Activated T-cell treated with anti-CD3 and anti-CD28 coated beads, Interleukin-2, amount 50 U/mL, for 48 hours (primary cell): ENCODE measurements at places on chromosomes 6 and 20.
A peak's percentile ranks its signal among the peaks of the same experiment; 100 is the strongest.

DNA sequence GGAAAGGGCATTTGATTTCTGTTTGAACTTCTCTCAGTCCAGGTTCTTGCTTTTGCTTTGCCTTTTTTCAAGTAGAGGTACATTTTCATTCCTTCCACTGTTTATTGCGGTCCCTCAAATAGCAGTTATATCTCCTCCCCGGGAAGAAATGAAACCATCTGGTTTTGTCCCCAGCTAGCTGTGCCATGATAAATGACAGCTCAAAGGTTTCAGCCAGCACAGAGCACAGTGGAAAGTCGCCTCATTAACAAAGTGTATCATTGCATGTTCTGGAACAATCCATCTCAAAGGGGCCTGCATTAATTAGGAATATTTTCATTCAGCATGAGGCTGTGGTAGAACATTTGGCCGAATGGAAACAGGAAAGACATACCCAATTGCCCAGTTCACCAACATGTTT is 146.0 kb downstream of the EDN3 start:
- no peak for DNase-seq

GRCh38 chr6:31368461-31368860 is 11.5 kb upstream of the HLA-B start:
- no peak for DNase-seq

- DNase-seq: no peak
These were observed 27.3 kb downstream of the RRBP1 start for GRCh38 chr20:17654649-17655285.

GRCh38 chr6:53894091-53894490 is 99.3 kb downstream of the LRRC1 start:
- DNase-seq: peak; percentile 77

- DNase-seq: no peak
These were observed 9.4 kb upstream of the IDH3B start for GRCh38 chr20:2673453-2673852.

GRCh38 chr6:149933036-149933435 is 8.8 kb upstream of the ULBP2 start:
- no peak for DNase-seq

GRCh38 chr6:13838616-13839015 is 24.3 kb upstream of the MCUR1 start:
- DNase-seq: no peak

DNA sequence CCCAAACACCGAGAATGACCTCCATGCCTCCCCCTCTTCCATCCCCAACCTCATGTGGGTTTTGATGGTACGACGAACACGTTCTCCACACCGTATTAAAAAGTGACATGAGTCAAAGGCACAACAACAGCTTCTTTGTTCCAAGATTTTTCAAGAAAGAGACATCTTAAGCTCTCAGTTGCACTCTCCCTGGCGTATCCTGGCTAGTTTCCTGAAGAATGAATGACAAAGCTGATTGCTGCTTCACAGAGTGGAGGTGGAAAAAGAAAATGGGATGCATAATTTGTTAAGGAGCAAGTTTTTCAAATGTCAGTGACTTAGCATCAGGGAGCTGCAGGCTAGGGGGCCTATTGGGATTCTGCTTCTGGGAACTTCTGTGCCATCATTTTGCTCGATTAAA is 95.5 kb downstream of the STK35 start:
- DNase-seq: no peak

DNA sequence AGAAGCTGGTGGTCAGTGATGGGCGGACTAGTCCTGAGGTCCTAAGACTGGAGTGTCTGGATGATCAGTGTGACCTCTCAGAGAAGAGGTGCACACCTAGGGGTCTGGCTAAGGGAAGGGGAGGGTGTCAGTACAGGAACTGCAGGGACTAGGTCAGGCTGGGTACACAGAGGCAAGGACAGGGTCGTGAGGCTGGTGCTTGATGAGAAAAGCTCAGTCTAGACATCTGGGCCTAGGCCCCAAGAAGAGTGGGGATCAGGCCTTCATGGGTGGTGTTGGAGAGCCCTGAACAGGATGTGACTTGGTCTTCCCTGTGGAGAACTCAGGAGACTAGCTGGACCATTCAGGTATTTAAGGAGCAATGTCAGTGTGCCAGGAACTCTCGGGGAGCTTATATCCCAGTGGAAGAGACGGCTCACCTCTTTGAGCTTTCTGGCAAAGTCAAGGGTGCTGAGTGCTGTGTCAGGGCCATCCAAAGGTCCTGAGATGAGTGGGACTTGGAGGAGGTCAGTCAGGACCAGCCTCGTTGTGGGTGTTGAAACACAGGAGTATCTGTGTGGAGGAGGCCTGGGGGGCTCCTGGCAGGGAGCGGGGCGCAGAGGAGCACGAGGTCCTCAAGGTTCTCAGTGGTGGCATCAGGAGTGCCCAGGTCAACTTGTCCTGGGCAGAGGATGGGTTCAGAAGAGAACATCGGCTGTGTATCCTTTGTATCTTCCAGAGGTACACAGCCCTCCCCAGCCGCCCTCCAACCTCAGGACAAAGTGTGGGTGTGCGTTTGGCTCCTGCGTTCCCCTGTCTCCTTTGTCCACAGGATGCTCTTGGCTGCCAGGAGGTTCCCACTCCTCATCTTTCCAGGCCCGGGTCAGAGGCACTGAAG is 13.3 kb upstream of the MYT1 start:
- DNase-seq: no peak

GRCh38 chr6:90219209-90219985 is 77.2 kb downstream of the BACH2 start:
- DNase-seq: no peak

GRCh38 chr6:37713529-37714119 is 15.9 kb upstream of the MDGA1 start:
- DNase-seq: no peak

GRCh38 chr6:53361549-53362031 is 12.8 kb upstream of the ELOVL5 start:
- DNase-seq: peak; percentile 62

- DNase-seq: no peak
These were observed 350.8 kb downstream of the QKI start for GRCh38 chr6:163765335-163765734.

DNA sequence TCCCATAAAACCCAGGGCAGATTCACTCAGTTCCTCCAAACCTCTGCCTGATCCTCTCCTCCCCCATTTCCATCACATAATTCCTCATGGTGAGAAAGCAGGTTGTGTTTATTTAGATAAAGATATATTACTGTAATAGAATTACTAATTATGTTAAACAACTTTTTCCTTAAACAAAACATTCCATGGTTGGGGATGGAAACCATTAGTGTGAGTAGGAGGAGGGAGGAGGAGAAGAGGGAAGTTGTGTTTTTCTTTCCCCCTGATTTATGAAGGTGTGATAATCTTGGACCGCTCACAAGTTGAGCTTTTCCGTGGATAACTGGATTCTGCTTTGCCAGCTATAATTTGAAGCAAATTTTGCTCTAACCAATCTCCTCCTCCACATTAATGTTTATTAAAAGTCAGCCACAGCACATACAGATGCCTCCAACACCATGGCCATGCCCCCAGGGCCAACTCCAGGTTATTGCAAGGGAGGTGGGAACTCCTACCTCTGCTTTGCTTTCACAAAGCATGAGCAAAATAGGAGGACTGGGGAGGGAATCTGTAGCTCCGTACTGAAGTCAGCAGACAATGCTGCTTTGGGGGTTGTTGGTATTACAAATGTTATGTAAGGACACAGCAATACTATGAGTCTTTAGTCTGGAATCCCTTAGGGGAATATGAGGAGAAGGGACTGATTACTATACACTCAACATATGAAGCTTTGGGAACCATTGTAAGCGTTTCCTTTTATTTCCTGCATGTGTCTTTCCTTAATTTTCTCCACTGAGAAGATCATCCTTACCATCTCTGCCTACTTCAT is 542.0 kb downstream of the DHX35 start:
- no peak for DNase-seq

- DNase-seq: no peak
These were observed 67.6 kb upstream of the SUPT3H start for GRCh38 chr6:45445364-45445748.

GRCh38 chr6:117548797-117549301 is 53.5 kb downstream of the GOPC start:
- DNase-seq: peak; percentile 34

- no peak for DNase-seq
These were observed 42.0 kb downstream of the EDN1 start for GRCh38 chr6:12331951-12332749.

- DNase-seq: no peak
These were observed 1.7 kb downstream of the RANBP9 start for GRCh38 chr6:13709689-13710551.

- DNase-seq: no peak
These were observed 57.3 kb upstream of the MLIP start for GRCh38 chr6:54053881-54054391.

GRCh38 chr6:45702849-45703739 is 312.6 kb downstream of the CLIC5 start:
- DNase-seq: no peak

GRCh38 chr6:136524936-136525413 is 25.2 kb downstream of the MAP7 start:
- no peak for DNase-seq

DNA sequence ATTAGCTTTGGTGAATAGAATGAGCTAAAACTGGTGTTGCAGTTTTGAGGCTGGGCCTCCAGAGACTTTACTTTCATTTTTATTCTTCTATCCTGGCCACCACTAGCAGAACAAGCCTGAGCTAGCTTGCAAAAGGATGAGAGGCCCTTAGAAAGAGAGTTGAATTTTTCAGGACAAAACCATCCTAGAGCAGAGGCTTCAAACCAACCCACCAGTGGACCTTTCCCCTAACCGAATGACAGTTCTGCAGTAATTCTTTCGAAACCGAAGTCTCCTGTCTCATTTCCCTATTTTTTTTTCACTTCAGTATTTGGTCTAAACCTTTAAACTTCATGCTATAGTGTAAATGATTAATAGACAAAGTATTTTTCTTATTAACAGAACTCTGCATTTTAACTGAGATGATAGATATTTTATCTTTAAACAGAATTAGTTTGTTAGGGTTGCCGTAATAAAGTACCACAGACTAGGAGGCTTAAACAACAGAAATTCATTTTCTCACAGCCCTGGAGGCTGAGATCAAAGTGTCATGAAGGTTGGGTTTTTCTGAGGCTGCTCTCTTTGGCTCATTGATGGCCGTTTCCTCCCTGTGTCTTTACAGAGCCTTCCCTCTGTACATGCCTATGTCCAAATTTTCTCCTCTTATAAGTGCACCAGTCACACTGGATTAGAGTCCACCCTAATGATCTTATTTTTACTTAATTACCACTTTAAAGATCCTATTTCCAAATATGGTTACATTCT is 80.6 kb upstream of the PAK5 start:
- DNase-seq: no peak

GRCh38 chr6:4128072-4128471 is 7.3 kb downstream of the ECI2 start:
- no peak for DNase-seq

- peak; percentile 47 for DNase-seq
These were observed 19.1 kb upstream of the ARMC12 start for GRCh38 chr6:35717449-35718374.

DNA sequence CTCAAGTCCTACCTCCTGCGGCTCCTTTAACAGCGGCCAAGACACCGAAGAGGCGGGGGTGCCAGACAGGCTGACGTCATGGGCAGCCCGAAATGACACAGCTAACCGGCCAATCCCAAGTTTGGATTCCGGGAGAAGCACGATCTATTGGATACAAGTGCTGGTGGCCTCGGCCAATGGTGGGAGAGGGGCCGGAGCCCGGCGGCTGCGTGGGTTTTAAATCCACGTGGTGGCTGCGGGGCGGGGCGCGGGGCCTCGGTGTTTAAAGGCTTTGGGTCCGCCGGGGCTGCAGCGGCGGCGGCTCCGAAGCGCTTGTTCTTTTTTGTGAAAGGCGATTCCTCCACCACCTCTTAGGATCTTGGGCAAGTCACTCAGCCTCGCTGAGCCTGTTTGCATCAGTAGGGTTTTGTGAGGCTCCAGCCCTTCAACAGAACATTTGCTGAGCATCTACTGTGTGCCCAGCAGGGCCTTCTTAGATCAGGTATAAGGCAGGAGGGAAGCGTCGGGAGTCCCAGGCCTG is 8.7 kb upstream of the PMEPA1 start:
- DNase-seq: peak; percentile 91

GRCh38 chr6:89777455-89777854 is 42.1 kb downstream of the MDN1 start:
- no peak for DNase-seq

- no peak for DNase-seq
These were observed 324.3 kb downstream of the QKI start for GRCh38 chr6:163738725-163739407.

DNA sequence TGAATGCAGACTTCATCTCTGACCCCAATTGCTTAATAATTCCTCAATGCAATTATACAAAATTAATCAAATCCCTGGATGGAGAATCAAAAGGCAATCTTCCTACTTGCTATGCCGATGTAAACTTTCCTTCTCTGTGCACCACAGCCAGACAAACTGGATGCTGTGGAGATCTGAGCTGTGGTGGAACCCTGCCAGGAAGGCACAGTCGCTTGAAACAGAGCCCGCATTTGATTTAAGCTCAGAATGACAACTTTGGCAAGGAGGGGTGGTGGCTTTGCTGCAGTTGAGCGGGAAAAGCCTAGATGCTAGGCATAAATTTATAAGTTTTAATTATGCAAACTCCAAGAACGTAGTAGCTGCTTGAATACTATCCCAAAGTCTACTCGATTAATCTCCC is 190.8 kb downstream of the MTFR2 start:
- DNase-seq: no peak
